ENCODE measurements at places on chromosomes 2 and 18.

DNA sequence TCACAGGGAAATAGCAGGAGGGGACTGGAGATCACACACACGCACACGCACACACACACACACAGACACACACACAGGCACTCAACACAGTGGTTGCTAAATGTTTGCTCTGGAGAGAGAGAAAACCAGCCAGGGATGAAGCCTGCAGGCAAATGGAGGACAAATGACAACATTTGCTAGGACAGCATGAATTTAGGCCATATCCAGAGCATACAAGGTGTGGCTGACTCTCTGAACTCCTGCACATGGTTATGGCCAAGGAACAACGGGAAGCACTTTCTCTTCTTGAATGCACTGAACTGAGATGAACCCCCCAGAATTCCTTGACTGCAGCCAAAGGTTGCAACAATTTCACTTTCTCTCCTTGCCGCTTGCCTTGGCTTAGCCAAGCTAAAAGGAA lies 230.0 kb upstream of the RASGRP3 start:
- no peak for DNase-seq

DNA sequence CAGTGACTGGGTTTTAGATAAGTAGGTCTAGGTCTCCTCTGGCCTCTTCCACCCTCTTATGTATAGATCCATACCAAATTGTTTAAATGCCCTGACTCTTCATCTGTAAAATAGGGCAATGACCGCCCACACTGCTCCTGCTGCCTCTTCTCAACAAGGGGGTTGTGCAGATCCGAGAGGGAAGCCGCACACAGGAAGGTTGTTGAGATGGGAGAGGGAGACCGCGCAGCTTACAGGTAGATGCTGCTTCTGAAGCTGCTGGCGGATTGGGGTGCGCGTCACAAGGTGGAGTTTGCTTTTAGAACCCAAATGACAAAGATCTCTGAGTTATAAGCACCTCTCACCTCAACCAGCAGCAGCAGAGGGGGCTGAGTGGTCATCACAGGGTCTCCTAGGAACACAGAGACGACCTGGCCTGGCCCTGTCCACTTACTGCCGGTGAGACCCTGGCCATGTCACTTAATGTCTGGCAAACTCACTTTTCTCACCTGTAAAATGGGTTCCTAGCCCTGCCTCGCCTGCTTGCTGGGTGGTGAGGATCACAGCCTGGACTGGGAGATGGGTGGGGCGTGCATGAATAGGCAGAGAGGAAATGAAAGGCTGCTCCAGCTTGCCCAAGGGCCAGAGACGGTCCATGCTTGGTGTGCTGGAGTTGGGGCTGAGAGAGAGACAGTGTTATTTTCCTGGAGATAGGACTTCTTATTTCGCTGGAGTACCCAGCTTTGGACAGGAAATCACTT lies 251.3 kb downstream of the EIPR1 start:
- no peak for DNase-seq

DNA sequence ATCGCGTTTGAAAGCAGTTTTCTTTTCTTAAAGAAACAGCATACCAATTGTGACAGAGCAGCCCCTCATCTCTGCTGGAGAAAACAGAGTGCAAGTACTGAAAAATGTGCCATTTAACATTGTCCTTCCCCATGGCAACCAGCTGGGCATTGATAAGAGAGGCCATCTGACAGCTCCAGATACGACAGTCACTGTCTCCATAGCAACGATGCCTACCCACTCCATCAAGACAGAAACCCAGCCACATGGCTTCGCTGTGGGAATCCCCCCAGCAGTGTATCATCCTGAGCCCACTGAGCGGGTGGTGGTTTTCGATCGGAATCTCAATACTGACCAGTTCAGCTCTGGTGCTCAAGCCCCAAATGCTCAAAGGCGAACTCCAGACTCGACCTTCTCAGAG lies 9.5 kb downstream of the GRHL1 start:
- no peak for DNase-seq

- no peak for DNase-seq
Observed at GRCh38 chr2:201751566-201751965, 29.2 kb downstream of the ALS2 start.

DNA sequence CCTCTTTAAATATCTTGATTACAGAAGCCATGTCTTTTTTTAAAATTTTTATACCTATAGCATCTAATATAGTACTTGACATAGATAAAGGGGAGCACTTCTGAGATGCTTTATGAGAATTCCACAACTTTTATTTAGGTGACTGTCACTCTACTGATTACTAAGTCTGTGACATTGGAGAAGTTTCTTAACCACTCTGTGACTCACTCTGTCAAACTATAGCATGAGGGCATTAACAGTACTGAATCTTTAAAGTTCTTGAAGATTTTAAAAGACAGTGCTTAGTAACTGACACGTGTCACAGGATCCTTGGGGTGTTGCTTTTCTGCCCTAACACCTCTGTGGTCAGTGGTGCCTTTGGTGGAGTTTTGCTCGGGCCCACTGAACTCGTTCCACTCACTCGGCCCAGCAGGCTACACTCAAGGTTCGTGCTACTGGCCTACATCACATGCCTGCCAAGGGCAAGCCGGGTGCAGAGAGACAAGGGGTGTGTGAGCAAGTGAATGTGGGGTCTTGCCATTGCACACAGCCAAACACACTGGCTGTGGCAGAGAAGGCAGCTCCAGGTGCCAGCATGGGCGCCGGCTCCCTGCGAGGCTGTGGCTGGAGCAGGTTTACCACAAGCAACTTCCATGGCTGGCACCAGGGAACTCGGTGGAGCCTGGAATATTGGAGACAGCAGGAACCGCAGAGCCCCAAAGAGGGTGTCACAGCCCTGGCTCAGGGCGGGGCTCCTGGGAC lies 734.0 kb upstream of the CDH7 start:
- DNase-seq, result no peak

DNA sequence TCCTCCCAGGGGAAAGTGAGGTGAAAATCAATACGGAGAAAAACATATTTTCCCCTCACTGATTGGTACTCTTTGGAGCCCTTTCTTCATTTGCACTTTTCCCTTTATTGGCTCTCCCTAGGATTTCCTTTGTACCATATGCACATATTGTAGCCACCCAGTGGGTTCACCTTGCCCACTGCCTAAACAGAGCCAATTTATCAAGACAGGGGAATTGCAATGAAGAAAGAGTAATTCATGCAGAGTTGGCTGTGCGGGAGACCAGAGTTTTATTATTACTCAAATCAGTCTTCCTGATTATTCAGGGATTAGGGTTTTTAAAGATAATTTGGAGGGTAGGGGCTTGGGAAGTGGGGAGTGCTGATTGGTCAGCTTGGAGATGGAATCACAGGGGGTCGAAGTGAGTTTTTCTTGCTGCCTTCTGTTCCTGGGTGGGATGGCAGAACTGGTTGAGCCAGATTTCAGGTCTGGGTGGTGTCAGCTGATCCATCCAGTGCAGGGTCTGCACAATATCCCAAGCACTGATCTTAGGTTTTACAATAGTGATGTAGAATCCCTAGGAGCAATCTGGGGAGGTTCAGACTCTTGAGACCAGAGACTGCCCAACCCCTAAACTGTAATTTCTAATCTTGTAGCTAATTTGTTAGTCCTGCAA lies 15.1 kb upstream of the KCNE4 start:
- no peak for DNase-seq

DNA sequence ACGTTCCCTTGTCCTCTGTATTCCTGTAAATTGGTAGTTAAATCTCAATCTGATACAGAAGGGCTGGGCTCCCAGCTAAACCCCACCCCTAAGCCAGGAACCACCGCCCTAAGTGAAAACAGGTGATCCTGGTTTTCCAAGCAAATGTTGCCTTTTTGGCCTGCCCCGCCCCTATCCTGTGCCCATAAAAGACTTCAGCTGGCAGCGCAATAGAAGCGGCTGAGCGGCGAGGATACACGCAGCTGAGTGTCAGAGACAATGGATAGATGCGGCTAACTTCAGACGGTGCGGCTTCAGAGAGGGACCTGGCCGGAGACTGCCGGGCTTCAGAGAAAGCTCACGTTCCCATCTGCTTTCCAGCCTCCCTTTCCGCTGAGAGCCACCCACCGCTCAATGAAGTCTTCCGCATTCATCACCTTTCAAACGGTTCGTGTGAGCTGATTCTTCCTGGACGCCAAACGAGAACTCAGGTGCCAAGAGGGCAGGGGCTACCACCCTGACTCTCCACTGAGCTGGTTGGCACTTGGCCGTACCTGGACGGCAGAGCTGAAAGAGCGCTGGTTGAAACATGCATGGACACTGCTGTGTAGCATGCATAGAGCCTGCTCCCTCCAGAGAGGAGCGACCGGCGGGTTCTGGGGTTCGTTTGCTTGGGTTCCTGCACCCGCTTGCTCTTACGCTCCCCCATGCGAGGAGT lies 49.5 kb upstream of the POLE4 start:
- no peak for DNase-seq

DNA sequence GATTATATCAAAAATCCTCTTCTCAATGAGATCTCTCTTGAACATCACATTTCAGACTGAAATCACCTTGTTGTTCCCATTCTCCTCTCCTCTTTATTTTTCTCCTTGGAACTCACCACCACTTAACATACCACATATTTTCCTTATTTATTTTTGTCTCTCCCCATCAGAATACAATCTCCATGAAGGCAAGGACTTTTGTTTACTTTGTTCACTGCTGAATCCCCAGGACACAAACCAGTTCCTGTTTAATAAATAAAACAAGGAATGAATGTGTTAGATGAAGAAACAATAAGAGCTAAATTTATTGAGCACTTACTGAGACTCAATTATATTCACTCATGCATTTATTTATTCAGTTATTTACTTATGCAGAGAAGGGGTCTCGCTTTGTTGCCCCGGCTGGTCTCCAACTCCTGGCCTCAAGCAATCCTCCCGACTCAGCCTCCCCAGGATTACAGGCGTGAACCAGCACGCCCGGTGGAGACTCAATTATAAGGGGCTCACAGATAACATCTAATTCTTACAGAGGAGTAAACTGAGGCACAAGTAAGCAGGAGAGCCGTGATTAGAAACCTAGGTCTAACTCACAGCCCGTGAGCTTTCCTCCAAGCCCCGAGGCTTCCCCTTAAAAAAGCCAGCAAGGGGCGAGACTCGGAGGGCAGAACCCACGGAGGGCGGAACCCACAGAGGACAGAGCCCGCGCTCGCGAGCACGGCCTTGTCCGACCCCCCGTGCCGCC lies 616 bp upstream of the TAF1B start:
- no peak for DNase-seq

GRCh38 chr2:147428120-147428747 lies 416.6 kb upstream of the ACVR2A start:
- no peak for DNase-seq

DNA sequence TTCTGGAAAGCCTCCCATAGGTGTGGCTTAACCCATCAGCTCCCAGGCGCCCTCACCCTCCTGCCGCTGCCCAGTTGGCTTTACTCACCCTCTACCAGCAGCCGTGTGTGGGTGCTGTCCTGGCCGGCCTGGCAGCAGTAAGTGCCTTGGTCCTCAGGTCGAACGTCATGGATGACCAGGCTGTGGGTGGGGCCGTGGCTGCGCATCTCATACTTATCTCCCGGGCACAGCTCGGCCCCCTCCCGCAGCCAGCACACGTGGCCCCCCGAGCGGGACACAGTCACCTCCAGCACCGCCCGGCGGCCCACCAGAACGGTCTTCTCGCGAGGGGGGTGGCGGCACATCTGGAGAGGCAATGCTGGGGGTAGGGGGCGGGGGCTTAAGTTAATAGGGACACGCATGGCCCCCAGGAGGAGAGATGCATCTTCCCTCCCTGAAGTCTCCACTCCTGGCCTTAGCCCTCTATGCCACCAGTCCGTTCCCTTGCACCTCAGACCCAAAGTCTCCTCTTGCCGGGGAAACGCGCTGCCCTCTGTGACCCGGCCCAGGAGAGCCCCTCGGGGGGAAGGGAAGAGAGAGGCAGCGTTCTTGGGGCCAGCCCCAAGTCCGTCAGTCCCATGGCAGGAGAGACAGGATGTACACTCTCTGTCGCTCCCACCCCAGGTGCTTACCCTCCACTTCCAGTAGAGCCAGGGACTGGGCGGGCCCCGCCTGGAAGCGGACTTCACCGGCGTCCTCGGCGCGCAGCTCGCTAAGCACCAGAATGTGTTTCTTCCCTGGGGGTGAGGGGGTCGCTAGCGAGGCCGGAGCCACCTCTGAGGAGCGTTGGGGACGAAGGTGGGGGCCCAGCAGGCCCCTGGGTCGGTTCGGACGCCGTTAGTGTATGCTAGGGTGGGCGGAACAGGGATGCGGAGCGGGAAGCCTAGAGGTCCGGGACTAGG lies 7.9 kb downstream of the TMEM198 start:
- no peak for DNase-seq

DNA sequence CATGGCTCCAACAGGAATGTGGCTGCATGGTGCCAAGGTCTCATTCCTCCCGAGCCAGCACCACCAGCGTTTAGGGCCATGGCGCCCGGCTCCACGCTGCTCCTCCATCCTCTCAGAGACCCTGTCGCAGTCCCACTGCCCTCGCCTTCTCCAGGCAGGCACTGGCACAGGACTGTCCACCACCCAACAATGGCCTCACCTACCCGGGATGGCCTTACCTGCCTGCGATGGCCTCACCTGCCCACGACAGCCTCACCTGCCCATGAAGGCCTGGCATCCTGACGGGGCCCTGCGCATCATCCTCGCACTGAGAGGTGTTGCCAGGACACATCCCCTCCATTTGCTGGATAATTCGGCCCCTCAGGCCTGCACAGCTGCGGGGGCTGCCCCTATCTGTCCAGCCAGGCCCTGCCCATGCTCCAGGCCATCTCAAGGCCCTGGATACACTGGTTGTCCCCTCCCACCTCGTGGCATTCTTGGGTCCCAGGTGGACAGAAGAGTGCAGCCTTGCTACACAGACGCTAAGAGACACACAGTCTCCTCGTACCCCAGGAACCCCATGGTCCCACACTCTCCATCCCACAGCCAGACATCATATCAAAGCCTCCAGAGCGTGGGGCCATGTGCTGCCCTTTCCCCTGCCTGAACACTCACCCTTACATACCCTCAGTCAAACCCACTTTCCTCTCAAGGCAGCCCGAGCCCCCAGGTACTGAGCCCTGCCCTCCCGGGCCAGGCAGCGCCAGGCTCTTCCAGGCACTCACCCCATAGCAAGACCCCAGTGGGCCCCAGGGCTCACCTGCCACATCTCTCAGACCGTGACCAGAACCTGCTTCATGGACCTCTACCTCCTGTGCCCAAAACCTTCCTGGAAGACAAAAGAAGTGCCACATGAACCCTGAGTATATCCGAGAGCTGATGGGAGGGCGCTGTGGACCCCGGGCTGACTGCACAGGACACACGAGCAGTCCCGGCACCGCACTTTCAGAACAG lies 268.6 kb downstream of the EIPR1 start:
- DNase-seq, result no peak

- no peak for DNase-seq
Observed at GRCh38 chr2:158599609-158600008, 142.9 kb downstream of the PKP4 start.

DNA sequence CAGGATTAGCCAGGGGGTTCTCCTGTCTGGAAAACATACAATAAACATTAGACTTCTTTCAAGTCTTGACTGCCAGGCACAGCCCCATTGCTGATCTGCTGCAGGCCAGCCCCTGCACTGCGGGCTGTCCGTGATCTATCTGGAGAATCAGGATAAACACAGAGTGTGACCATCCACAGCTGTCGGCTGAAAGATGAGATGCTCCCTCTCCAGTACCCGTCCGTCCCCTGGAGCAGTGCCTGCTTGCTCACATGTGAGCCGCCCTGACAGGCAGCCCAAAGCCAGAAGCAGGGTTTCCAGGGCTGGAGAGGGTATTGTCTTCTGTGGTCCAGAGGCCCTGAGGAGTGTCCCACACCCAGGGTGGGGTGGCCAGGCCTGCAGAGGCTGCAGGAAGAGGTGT lies 46.1 kb upstream of the FOSL2 start:
- DNase-seq, result no peak
